Suppressor macrophage treated with lipopolysaccharide for 1 hour (primary cell): ENCODE measurements at places on chromosomes 12 and 14.

DNA sequence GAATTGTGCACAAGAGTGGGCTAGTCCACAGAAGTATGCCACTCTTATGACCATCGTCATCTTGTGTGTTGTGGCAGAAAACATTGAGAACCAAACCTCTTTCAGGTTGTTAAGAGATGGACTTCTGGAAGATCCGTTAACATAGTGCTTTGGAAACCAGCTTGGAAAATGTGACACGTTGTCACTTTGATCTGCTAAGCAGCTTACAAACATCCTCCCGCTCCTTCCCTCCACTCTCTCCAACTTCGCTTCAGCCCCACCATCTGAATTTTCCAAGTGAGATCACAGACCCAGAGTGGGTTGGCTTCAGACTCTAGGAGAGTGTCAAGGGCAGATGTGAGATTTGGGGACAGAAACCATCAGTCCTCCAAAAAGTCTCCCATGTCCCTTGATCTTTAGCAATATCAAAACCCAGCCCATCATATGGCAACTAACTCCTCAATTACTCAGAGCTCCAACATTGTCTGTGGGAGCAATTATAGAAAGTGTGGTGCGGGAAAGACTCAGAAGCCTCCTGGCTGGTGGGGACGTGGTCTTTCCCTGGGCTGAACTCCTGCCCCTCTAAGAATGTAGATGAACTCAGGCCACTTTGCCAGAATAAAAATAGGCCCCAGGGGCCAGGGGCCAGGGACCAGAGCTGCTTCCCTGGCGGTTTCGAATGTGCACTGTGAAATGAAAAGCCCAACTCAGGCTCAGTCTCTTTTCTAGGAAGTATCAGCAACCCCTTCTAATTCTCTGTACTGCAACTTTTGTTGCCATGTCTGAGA is 129.5 kb downstream of the SLC38A6 start:
- no peak for DNase-seq

GRCh38 chr12:118259079-118259478 is 113.6 kb downstream of the TAOK3 start:
- DNase-seq = no peak

DNA sequence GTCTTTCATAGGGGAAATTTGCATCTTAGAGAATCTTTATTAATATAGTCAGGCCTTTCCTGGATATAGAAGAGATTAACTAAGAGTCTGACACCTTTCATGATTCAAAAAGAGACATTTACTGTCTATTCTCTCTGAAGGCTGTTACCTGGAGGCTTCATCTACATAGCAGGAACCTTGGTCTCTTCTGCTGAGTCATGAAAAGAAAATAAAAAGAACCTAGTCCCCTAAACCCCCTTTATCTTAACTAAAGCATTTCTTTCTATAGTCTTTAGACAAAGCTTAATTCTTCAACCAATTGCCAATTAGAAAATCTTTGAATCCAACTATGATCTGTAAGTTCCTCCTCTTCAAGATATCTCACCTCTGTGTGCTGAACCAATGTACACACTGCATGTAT is 33.1 kb downstream of the RPS29 start:
- DNase-seq = no peak

GRCh38 chr14:52046376-52046917 is 22.4 kb downstream of the NID2 start:
- DNase-seq = no peak
